ENCODE measurements at places on chromosomes 1 and 21. TPM values are rescaled to one million over a fixed set of nuclear protein-coding genes. Genes with fewer than 3 reads are reported as not detected.

- no peak for DNase-seq
Measured at GRCh38 chr21:31912501-31912900, 39.7 kb downstream of the HUNK start.

Gene UMODL1
- total RNA-seq, result under 0.01 TPM

- DNase-seq, result no peak
Measured at GRCh38 chr1:19511116-19511515, 25.8 kb upstream of the CAPZB start.

Gene RUNX3
- 0.42 TPM for total RNA-seq

DNA sequence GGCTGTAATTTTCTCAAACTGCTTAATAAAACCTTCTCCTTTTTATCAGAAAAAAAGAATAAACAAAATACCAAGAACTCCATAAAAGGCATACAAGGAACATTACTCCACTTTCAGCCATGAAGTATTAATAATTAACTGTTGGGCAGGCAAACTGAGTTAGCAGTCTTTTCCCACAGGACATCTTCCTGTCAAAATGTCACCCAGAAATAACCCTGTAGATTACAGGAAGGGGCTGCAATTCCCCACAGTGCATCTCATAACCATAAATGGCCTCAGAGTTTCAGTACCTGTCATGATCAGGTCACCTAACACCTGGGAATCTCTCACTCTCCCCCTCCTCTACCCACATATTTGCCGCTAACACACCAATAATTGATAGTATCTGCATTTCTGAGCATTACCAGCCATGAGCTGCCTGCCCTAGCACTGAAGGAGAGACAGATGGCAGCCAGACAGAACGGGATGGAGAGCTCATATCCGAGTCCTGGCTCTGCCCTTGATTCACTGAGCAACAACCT is 475.0 kb downstream of the SMYD3 start:
- DNase-seq, result no peak

Gene ADAM30
- not detected for total RNA-seq

Data from mammary epithelial cell (primary cell).